ENCODE measurements at places on chromosomes 12 and 14.

GRCh38 chr14:98705871-98706300 lies 566.1 kb downstream of the BCL11B start:
- H3K4me1 ChIP-seq = no peaks in the 10 kb centered on the region
- no peaks in the 10 kb centered on the region for H3K36me3 ChIP-seq
- no peak for DNase-seq

- H3K27ac ChIP-seq = no peak overlapping the region
- DNase-seq = no peak
- H3K27me3 ChIP-seq = no peaks in the 10 kb centered on the region
- H3K36me3 ChIP-seq = no peaks in the 10 kb centered on the region
- H3K4me1 ChIP-seq = no peaks in the 10 kb centered on the region
These were observed 210.0 kb downstream of the RASSF9 start for GRCh38 chr12:85626001-85626783.

DNA sequence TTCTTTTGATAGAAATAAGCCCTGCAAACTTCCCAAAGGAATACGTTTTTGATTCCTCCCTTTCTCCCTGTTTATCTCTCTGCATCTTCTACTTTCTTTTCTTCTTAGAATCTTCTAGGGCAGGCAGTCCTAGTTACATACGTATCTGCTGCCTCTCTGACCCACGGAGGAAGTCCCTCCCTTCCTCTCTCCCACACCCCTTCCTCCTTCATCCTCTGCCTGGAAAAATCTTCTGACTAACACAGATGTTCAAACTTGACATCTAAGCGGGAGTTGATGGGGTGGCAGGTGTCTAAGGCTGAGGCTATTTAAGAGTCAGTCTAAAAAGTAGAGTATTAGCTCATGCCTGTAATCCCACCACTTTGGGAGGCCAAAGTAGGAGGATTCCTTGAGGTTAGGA lies 88.6 kb downstream of the MAP1LC3B2 start:
- H3K4me3 ChIP-seq = no peak overlapping the region
- no peaks in the 10 kb centered on the region for H3K4me1 ChIP-seq
- H3K27ac ChIP-seq = no peak overlapping the region

DNA sequence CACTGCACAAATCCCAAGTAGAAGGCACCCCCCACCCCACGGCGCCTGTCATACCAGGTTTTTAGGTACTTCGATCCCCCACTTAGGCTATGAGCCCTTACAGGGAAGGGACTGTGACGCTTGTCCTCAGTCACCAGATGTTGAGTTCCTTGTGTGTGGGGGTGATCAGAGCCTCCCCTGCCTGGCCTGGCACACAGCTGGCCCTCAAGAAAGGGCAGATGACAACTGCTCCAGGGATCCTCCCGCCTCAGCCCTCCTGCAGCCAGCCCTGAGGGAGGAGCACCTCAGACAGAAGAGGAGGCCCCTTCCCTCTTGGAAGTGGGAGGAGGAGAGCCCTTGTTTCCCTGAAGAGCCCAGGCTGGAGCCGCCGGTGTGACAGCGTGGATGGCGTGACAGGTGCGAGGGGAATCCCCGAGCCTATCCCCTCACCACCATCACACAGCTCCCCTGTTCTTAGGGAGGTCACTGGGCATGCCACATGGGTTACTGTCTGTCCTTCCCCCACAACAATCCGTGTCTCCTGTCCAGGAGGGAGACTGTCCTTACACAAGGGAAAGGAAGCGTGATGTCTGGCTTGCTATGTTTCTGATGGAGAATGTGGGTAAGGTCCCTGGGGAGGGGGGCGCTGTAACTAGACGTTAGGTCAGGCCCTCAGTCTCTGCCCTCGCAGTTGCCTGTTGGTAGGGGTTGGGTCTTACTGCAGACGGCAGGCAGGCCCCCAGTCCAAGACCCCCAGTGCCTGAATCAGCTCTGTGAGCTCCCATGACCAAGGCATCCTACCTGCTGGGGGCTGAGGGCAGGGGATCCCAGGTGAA lies 31.4 kb downstream of the P2RX4 start:
- H3K4me1 ChIP-seq = peaks cover 14% of the 10 kb centered on the region
- peaks cover 7% of the 10 kb centered on the region for H3K36me3 ChIP-seq
- H3K27me3 ChIP-seq = no peaks in the 10 kb centered on the region
- DNase-seq = no peak
- no peak overlapping the region for H3K4me3 ChIP-seq
- H3K27ac ChIP-seq = no peak overlapping the region

DNA sequence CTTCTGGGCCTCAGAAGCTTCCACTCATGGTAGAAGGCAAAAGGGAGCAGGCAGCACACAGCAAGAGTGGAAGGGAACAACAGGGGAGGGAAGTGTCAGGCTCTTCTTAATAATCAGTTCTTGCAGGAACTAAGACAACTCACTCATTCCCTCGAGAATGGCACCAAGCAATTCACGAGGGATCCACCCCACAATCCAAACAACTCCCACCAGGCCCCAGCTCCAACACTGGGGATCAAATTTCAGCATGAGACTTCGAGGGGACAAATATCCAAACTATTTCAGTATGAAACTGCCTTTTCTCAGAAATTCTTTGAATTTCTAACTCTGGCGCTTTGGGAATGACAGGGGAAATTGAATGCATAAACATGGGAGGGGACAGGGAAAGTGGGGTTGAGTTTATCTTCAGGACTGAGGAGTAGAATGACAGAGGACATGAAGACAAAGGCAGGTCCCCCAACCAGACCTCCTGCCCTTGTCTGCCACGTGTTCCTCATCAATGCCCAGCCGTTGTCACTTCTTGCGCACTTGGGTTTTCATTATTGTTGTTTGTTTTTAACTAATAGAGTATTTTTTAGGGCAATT lies 24.6 kb upstream of the APOF start:
- no peaks in the 10 kb centered on the region for H3K4me1 ChIP-seq
- no peak for DNase-seq
- H3K4me3 ChIP-seq = no peak overlapping the region
- H3K36me3 ChIP-seq = no peaks in the 10 kb centered on the region

- H3K4me1 ChIP-seq = no peaks in the 10 kb centered on the region
- H3K36me3 ChIP-seq = no peaks in the 10 kb centered on the region
- no peak overlapping the region for H3K27ac ChIP-seq
- no peak for DNase-seq
- no peak overlapping the region for H3K4me3 ChIP-seq
These were observed 9.1 kb downstream of the CREBL2 start for GRCh38 chr12:12620730-12621315.

DNA sequence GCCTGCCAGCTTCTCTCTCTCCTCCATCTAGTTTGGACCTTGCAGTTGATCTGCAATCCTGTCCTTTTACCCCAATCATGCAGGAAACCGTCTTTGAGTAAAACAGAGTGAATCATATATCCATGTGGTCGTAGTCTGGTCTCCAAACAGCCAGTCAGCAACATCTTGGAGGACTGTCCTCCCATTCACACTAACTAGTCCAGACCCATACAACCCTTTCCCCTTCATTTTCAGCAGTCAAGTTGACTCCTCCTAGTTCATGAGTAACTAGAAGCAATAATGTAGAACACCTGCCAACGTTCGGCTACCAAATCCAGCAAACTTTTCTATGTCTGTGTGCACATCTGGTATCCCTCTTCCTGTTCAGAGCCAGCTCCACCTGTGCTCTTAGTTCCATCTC lies 10.8 kb upstream of the BIN2 start:
- H3K27me3 ChIP-seq = no peaks in the 10 kb centered on the region
- peaks cover 5% of the 10 kb centered on the region for H3K4me1 ChIP-seq
- H3K4me3 ChIP-seq = no peak overlapping the region
- H3K27ac ChIP-seq = no peak overlapping the region
- no peak for DNase-seq
- H3K36me3 ChIP-seq = no peaks in the 10 kb centered on the region

DNA sequence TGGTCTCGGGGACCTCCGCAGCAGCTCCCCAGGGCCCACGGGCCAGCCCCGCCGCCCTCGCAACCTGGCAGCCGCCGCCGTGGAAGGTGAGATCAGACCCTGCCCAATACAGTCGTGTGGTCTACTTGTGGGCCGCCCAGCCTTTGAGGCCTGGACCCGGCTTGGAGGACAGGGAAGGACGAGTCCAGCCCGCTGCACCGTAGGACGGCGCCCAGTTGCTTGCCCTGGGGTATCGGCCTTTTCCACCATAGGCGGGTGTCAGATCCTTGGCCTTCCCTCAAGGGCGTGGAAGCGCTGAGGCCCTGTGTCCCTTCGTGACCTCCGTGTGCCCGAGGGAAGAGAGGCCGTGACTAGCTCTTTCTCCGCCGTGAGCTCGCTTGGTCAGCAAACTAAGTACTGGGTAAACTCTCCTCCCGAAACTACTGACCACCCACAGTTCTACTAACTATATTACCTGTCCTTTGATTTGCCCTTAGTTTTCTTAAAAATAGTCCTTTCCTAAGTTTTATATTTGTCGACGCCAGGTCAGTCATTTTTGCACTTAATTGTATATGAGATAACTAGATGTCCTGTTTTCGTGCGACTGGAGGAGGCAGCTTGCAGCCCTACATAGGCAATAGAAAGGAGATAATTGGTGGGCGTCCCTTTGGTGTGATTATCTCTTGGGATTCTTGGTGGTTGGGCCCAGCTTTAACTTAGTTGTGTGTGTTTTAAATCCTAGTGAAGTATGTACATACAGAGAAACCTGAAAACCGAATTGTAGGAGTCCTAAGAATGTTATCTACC lies 757 bp downstream of the SLC25A3 start:
- no peaks in the 10 kb centered on the region for H3K4me1 ChIP-seq
- no peak for DNase-seq
- H3K27ac ChIP-seq = peak overlapping the region; percentile 84
- H3K4me3 ChIP-seq = peak overlapping the region; percentile 87
- peaks cover 17% of the 10 kb centered on the region for H3K36me3 ChIP-seq
- H3K27me3 ChIP-seq = no peaks in the 10 kb centered on the region

DNA sequence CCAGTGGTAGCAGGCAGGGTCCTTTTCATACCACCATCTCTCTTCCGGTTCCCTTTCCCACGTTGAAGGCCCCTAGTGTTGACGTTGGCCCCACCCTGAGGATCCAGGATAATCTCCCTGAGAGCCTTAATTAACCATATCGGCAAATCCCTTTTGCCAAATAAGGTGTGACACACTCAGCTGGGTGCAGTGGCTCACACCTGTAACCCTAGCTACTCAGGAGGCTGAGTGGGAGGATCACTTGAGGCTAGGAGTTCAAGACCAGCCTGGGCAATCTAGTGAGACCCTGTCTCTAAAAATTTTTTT lies 2.8 kb upstream of the TMEM119 start:
- no peaks in the 10 kb centered on the region for H3K4me1 ChIP-seq
- no peak for DNase-seq
- H3K4me3 ChIP-seq = no peak overlapping the region
- H3K27ac ChIP-seq = no peak overlapping the region
- no peaks in the 10 kb centered on the region for H3K27me3 ChIP-seq

GRCh38 chr14:105087963-105088811 lies 23.0 kb upstream of the GPR132 start:
- H3K27ac ChIP-seq = no peak overlapping the region
- H3K4me1 ChIP-seq = peaks cover 20% of the 10 kb centered on the region
- DNase-seq = no peak
- H3K4me3 ChIP-seq = peak overlapping the region; percentile 40
- H3K36me3 ChIP-seq = no peaks in the 10 kb centered on the region

DNA sequence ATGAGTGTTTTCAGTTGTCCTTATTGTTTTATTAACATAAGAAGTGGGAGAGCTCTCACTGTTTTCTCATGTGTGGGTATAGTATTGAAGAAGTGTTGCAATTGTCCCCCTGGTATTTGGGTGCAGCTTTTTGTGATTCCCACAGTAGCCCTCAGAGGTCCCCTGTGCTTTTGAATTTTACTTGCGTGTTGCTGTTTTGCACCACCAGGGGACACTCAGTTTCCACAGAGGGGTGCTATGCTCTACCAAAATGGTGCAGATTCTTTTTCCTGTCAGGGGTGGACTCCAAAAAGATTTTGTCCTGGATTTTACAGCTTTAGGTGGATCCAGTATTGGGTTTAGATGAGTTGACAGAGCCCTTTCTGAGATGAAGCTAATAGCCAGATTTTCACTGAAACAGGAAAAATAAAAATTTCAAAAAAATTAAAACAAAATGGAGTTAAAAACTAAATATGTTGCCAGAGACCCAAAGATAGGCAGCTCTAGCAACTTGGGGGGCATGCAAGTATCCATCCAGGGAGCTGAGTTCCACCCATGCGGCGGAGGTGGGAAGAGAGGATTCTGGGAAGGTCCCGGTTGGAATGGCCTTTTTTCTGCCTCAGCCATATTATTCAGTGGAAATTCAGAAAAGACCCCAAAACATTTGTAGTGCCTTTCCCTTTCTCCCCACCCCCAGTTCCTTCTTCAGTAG lies 50.2 kb downstream of the TTLL5 start:
- no peak for DNase-seq
- peaks cover 6% of the 10 kb centered on the region for H3K4me1 ChIP-seq
- H3K27me3 ChIP-seq = no peaks in the 10 kb centered on the region
- H3K4me3 ChIP-seq = no peak overlapping the region
- H3K36me3 ChIP-seq = no peaks in the 10 kb centered on the region
- no peak overlapping the region for H3K27ac ChIP-seq

- H3K27ac ChIP-seq = no peak overlapping the region
- no peaks in the 10 kb centered on the region for H3K36me3 ChIP-seq
- no peaks in the 10 kb centered on the region for H3K27me3 ChIP-seq
- no peak for DNase-seq
These were observed 72.8 kb downstream of the GALNT4 start for GRCh38 chr12:89451841-89452251.

GRCh38 chr14:77027538-77028383 lies 747 bp downstream of the IRF2BPL start:
- H3K27ac ChIP-seq = peak overlapping the region; percentile 98
- H3K36me3 ChIP-seq = peaks cover 4% of the 10 kb centered on the region
- DNase-seq = no peak

DNA sequence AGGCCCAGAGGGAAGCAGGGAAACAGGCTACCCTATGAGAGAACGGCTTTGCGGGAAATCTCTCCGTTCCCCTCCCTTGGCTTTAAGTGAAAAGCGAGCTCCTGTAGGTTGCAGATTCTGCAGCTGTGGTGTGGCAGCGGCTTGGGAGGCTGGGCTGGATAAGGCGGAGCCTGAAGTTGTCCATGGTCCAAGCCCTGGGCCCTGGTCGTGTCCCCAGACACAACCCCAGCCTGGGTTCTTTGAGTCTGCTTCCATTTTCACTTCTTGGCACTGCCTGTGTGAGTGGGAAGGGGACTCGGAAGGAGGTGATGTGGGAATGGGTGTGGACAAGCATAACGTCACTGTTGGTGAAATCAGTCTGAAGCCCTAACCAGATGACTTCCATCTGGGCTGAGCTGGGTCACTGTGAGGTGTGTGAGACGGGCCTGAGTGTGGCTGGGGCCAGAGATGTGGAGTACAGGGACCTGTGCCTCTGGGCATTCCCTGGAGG lies 43.0 kb upstream of the CTDSP2 start:
- H3K4me1 ChIP-seq = peaks cover 14% of the 10 kb centered on the region
- H3K36me3 ChIP-seq = no peaks in the 10 kb centered on the region
- H3K27me3 ChIP-seq = no peaks in the 10 kb centered on the region
- H3K4me3 ChIP-seq = no peak overlapping the region

DNA sequence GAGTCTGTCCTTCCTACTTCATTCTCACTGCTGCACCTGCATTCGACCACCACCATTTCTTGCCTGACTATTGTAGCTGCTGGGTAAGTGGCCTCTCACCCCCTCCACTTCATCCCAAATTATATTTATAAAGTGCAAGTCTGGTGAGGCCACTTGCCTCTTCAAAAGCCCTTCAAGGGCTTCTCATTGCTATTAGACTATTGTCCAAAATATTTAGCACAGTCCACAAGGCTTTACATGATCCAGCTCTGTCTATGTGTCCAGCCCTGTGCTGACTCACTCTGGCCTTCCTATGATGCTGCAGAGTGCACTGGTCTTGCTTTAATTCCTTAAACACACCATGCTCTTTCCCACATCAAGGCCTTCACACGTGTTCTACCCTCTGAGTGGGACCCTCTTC lies 46.0 kb downstream of the PAH start:
- H3K36me3 ChIP-seq = no peaks in the 10 kb centered on the region
- no peaks in the 10 kb centered on the region for H3K4me1 ChIP-seq
- DNase-seq = no peak
- H3K27ac ChIP-seq = no peak overlapping the region

Measured in GM12878 (cell line).